ENCODE measurements at places on chromosomes 6 and 20.

DNA sequence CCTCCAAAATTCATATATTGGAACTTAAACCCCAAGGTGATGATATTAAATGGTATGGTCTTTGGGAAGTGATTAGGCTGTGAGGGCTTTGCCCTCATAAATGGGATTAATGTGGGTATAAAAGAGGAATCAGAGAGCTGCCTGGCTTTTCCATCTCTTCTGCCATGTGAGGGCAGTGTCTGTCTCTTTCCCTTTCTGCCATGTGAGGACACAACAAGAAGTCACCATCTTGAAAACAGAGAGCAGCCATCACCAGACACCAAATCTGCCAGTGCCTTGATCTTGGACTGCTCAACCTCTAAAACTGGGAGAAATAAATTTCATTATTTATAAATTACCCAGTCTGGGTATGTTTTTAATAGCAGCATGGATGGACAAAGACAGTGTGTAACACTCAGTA is 263.0 kb downstream of the PAX1 start:
- no peak for DNase-seq

DNA sequence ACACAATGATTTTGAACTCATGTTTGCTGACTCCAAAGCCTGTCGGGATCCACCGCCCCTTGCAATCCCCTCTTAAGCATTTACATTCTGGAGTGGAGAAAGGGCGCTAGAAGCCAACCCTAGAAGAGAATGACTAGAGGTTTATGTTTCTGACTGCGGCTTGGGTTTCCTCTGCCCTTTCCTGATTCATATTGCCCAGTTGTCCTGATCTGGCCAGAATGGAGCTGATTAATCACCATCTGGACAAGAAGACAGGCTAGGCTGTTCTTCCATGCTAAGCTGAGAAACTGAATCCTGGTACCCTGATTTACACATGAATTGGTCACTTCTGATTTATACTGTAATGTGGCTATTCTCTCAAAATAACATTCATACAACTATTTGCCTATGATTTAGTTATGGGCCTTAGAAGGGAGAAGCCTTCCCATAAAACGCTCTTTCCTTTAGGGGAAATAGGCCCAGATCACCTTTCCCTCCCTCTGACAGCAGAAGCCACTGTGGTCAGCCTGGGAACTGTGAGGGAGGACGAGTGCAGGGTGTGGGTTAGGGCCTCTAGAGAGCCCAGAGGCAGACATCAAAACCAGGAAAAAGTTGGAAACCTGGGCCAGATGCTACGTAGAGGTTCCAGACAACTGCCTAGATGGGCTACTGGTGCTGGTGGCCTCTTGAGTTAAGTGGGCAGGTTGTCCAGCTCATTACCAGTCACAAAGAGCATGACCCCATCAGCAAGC is 199.2 kb upstream of the PRDM1 start:
- DNase-seq = no peak

GRCh38 chr6:36312854-36313648 is 23.6 kb downstream of the BNIP5 start:
- no peak for DNase-seq

- no peak for DNase-seq
Observed at GRCh38 chr6:10098756-10099528, 315.9 kb downstream of the TFAP2A start.

DNA sequence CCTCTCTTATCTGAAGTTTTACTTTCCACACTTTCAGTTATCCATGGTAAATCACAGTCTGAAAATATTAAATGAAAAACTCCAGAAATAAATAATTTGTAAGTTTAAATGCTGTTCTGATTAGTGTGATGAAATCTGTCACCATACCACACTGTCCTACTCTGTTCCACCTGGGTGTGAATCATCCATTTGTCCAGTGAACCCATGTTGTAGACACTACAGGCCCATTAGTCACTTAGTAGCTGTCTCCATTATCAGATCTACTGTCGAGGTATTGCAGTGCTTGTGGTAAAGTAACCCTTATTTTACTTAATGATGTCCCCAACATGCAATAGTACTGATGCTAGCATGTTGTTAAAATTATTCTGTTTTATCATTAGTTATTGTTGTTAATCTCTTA is 29.2 kb upstream of the MMS22L start:
- DNase-seq = no peak

DNA sequence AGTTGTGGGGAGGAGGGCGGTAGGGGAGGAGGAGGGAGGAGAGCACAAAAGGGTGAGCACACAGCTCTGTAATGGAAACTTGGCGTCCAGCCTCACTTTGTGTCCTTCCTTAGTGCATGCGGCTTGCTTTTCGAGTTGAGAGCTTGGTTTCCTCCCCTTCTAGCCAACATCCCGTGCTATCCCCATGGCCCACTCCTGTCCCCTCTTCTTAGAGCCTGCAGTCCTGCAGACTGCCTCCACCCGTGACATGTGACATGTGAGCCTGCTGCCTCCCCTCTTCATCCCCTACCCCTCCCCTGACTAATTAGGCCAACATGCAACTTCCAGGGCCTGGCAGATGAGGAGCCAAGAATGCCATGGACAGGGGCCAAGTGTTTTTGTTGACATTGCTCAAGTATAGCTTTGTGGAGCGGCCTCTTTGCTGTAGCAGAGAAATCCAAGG is 63.2 kb downstream of the SLC24A3 start:
- DNase-seq = no peak

DNA sequence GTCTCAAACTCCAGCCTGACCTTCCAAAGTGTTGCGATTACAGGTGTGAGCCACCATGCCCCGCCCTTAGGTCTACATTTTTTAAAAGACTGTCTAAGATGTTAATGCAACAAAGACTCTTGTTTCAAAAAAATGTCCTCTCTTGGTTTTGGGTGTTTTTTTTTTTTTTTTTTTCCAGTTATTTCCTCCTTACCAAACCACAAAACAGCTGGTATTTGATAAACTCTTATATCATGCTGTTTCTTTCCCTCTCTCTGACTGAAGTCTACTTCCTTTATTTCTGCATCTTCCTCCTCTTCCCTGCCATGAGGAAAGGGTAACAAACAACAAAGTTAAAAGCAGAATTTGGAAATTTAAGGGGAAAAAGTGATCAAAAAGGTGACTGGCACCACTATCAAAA is 21.2 kb downstream of the STK38 start:
- DNase-seq = no peak

DNA sequence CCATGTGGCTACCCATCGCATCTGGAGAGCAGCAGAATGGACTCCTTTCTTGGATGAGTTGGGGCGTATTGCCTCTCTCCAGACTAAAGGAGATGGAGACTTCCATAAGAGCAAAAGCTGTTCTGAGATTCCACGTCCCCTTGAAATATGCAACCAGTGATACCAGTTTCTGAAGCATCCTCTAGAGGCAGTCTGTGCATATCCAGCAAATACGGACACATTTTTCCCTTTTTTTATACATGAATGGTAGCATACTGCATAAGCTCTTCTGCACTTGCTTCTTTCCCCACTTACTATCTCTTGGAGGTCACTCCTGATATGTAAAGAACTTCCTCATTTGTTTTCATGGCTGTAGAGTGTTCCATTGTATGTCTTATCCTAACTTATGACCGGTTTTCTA is 34.6 kb downstream of the TAF8 start:
- DNase-seq = no peak

DNA sequence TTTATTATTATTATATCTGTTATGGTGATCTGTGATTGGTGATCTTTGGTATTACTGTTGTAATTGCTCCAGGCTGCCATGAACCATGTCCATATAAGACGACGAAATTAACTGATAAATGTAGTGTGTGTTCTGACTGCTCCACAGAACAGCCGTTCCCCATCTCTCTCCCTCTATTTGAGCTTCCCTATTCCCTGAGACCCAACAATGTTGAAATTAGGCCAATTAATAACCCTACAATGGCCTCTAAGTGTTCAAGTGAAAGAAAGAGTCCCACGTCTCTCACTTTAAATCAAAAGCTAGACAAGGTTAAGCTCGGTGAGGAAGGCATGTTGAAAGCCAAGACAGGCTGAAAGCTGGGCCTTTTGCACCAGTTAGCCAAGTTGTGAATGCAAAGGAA is 51.6 kb downstream of the ZFP64 start:
- no peak for DNase-seq

DNA sequence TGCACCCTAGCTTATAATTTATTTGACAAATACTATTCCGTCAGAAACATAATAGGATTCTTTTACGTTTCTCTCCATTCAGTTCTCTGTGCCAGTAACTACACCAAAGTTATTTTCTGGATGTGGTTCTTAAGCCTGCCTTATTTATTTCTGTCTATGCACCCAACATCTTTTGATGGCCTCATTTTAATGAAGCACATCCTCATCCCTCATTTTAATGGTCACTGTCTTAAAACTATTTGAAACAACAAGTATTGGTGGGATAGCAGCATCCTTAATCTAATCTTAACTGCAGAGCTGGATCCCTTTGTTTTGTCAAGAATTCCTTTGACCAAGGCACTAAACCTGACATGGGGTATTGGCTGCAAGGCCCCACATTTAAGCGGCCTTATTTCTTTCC is 11.0 kb downstream of the FAM135A start:
- no peak for DNase-seq

DNA sequence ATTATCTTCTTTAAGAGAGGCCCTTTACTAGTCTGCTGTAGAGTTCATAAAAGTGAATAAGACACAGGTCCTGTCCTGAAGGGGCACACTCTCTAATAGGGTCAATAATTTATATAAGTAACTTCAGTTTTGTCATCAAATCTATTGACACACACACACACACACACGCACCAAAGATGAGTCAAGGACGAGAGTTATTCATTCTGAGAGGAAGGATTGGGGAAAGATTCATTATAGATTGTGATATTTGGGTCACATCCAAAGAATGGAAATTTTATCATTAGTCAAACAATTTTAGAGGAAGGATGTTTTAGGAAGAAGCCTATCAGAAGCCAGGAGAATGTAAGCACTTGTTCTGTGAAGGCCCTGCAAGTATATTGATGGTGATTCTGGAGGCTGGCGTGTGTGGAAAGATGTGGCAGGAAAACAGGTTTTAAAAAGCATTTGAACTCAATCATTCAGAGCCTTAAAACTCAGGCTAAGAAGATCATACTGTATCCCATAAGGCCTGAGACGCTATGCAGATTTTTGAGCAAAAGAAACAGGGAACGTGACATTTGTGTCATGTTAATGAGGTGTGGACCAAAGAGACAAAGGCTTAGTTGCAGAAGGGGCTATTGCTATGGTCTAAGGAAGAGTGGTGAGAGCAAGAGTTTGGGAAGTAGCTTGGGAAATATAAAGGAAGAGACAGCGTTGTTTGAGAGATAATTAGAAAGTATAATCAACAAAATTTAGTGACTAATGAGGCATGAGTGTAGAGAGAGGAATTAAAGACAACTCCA is 161.4 kb upstream of the PREP start:
- no peak for DNase-seq

DNA sequence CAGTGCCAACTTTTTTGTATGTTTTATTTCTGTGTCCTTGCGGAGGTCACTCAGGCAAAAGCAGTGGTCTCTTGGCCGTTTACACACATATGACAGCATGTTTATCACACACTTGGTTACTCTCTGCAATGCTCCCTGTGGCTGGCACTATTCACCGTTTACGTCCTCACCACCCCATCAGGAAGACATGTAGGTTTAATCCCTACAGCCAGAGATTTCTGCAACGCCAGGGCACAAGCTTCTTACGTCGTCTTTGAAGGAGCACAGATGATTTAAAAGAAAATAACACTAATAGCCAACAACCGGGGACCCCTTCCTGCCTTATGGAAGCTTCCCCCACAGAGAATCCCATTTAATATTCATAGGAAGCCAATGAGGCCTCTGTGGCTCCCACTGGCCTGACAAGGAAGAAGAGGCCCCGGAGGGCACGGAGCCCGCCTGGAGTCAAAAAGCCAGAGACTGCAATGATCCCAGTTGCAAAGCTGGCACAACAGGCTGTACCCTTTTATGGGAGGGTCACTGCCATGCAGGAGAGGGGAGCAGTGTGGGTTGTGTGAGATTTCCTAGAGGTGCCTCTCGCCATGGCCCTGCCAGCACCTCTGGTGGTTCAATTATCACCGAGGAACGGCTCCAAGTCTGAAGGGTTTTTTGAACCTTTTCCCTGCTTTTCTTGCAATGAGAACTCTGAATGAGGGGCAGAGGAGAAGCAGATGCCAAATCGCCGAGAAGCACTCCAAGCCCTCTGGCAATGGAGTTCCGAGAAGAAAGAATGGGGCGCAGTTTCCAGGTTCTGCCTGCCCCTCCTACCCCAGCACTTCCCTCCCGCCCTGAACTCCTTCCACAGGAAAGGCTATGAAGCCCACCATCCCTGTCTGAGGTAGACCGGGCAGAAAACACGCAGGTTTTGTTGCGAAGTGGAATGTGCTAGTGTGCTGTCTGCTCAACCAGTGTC is 96.2 kb downstream of the THBS2 start:
- no peak for DNase-seq

DNA sequence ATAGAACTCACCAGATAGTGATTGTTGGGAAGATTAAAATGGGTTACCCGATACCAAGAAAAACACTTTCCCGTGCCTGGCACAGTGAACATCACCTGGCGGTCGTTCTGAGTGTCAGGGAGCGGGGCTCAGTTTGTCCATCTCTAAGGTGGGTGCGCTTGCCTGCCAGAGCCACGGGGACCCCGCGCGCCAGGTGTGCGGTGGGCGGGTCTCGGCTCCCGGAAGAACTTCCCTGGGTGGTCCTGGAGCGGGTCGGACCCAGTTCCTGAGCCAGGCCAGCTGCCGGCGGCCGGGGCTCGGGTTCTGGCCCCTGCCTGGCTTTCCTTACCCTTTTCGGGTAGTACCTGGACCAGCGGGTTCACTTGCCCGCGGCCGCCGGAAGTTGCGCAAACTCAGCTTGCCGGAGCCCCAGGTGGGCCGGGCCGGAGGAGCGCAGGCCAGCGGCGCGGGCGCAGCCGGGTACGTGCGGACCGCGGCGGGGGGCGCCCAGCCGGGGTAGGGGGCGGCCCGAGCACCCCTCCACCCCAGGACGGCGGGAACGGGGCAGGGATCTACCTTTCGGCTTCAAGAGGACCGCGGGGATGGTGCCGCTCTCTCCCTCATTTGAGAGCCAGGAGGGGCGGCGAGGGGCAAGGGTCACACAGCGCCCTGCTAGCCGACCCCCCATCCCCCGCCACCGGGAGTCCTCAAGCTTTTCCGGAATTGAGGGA is 7.5 kb downstream of the FAM110A start:
- DNase-seq = peak; percentile 34

- no peak for DNase-seq
Observed at GRCh38 chr6:44576132-44576631, 188.7 kb downstream of the CDC5L start.

DNA sequence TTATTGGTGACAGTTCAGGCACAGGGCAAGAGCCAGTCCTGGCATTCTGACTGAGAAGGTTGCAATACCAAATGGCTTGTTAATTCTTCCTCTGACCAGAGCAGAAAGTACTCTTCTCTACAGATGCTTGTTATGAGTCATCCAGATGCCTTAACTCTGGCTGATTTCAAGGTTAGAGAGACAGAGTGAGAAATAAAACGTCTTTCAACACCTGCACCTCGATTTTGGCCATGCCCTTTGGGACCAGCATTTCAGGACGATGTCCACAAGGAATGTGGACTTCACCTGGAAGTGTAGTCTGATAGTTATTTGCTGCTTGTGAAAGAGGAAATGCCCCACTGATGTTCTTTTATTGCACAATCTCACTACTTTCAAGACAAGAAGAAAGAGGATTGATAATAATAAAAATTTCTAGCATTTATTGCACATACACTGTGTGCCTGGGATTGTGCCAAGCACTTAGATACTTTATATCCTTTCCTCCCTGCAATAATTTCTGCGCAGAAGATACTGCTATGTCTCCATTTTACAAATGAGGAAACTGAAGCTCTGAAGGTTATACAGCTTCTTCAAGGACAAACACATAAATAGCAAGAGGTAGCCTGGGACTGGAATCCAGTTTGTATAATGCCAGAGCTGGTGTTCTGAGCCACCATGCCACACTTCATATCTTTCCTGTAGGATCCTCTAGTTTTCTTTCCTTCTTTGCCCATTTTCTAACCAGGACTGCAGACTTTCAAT is 33.5 kb upstream of the MCM3 start:
- DNase-seq = no peak
